ENCODE measurements at places on chromosomes 1 and 21.

GRCh38 chr1:74463333-74463988 is 49.0 kb downstream of the LRRC53 start:
- no peak for DNase-seq

GRCh38 chr1:119903443-119903835 is 7.1 kb upstream of the ADAM30 start:
- no peak for DNase-seq

- no peak for DNase-seq
Observed at GRCh38 chr1:229208481-229208880, 62.4 kb upstream of the RAB4A start.

DNA sequence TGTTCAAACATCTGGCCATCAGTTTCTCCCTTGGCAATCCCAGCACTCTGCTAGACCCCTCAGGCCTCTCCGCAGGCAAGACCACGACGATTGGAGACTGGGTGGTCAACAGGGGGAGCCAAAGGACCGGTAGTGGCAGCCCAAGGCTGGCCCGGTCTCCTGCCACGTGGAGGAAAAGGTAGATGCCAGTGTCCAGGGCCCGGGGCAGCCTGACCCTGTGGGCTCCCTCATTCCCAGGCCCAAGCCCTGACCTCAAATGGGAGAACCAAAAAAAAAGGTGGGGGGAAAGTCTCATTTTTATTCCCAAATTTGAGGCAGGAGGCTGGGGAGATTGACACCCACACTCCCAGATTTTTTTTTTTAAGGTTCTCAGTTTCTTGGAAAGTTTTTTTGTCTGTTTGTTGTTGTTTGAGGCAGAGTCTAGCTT is 24.8 kb downstream of the S100A6 start:
- DNase-seq: peak; percentile 91

DNA sequence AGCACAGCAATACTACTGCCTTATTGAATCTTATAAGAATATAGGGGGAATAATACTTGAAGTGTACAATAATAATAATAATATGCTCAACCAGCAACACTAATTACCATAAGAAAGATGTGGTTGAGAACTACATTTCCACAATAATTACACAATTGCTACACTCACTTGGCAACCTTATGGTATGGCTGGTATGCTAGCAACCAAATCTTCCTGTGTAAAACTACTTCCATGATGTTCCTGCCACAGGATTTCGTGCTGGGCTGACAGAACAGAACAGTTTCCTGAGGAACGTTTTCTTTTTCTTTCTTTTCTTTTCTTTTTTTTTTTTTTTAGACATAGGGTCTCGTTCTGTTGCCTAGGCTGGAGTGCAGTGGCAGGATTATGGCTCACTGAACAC is 50.6 kb downstream of the KIF26B start:
- DNase-seq: no peak

- no peak for DNase-seq
Observed at GRCh38 chr1:58932859-58933598, 149.2 kb upstream of the JUN start.

- no peak for DNase-seq
Observed at GRCh38 chr1:2085080-2085479, 34.9 kb downstream of the PRKCZ start.

- DNase-seq: no peak
Observed at GRCh38 chr1:106223213-106223612, 833.3 kb upstream of the PRMT6 start.

DNA sequence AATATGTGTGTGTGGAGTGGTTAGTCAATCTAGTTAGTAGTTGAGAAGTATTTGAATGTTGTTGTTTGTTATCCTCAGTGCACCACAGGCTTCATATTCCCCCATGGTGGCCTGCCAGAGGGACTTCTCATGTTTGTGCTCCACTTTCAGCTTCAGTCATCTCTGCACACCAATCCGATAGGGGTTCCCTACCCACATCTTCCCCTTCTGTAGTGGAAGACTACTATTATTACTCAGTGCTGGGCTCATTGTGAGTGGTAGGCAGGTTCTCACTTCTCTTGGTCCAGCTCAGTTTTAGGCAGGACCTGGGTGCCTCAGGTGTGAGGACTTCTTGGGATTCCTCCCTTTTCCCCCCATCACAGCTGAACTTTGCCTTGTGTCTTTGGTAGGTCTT is 14.2 kb downstream of the MT1HL1 start:
- no peak for DNase-seq

GRCh38 chr1:25431955-25432719 is 1.4 kb downstream of the MACO1 start:
- DNase-seq: no peak

DNA sequence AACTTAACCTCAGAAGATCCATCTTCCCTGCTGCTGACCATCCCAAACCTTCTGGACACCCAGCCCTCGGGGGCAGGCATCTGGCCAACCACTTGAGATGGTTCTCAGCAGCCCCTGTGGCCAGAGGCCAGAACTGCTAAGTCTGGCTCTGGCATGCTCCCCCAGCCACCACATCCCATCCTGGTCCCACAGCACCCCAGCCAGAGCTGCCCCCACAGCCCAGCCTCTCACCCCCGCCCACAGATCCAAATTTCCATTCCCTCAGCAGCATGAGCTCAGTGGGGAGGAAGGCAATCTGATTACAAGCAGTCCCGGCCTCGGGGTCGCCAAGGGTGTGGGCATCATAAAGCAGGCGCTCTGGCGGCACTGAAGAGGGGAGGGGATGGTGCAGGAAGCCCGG is 45.6 kb downstream of the GLIS1 start:
- no peak for DNase-seq

- DNase-seq: no peak
Observed at GRCh38 chr1:89069951-89070350, 4.9 kb upstream of the GBP1 start.

- DNase-seq: no peak
Observed at GRCh38 chr21:36079010-36079649, 9.3 kb downstream of the CBR1 start.

- DNase-seq: peak; percentile 53
Observed at GRCh38 chr1:166165661-166166328, 1.0 kb downstream of the FAM78B start.

DNA sequence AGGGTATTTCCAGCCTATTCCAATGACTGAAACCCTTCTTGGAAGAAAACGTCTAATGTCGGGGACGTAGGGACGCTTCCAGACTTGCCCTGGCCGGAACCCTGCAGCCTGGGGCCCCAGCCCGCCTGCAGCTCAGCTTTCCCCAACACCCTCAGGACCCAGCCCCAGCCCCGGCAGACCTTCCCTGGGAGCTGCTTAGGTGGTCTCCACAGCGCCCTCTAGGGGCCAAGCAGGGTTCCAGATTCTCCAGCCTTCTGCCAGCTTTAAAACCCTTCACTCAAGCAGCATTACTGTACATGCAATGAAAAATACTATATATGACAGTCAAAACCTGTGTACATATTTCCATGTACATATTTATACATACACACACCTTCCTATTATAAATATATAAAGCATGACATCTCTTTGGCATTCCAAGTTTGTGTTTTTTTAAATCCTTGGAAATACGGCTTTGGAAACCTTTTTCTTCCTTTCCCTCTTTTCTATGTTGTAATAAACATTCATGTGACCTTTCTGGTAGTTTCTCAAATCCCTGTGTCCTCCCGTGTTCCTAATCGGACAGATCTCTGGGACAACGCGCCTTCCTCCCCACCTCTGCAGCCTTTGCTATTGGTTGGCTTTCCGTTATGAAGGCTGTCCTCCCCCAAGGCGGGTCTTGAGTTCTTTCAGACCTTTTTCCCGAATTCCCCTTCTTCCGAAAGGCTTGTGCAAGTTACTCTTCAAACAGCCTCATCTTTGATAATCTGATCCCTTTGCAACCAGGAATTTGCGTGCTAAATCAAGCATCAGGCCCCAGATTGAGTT is 60.3 kb downstream of the STUM start:
- DNase-seq: peak; percentile 88

GRCh38 chr21:36747815-36748383 is 49.0 kb downstream of the SIM2 start:
- DNase-seq: peak; percentile 89

DNA sequence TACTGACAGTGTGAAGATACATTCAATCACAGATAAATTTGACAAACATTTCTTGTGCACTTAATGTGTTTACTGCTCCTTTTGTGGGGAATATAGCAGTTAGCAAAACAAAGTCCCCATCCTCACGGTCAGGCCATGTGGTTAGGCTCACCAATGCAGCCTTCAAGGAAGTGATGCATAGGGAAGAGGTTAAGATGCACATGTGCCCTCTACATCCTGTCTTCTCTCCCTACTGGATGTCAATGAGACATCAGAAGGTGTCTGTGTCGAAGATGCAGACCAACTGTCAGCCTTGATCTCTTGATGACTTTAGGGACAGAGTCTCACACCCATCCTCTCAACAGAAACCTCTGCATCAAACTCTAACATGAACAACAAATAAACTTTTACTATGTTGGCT is 78.7 kb downstream of the FH start:
- no peak for DNase-seq

GRCh38 chr1:90715309-90715708 is 1.8 kb downstream of the BARHL2 start:
- no peak for DNase-seq

GRCh38 chr1:43270421-43271095 is 775 bp downstream of the TMEM125 start:
- peak; percentile 67 for DNase-seq

DNA sequence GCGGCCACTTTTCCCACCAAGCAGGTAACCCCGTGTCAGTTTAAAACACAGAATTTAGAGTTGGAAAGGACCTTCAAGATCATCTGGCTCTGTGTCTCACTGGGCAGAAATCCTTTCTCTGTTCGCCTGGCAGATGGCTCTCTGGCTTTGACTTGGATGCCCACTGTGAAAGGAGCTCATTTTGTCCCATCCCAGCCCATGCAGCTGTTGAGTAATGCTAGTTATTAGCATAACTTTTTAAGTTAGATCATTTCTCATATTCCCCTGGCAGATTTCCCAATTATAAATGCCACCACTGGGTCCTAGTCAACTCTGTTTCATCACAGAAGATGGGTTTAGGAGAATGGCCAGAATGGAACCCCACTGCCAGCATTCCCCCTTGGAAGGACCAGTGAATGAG is 55.9 kb downstream of the SLC35F3 start:
- DNase-seq: no peak

DNA sequence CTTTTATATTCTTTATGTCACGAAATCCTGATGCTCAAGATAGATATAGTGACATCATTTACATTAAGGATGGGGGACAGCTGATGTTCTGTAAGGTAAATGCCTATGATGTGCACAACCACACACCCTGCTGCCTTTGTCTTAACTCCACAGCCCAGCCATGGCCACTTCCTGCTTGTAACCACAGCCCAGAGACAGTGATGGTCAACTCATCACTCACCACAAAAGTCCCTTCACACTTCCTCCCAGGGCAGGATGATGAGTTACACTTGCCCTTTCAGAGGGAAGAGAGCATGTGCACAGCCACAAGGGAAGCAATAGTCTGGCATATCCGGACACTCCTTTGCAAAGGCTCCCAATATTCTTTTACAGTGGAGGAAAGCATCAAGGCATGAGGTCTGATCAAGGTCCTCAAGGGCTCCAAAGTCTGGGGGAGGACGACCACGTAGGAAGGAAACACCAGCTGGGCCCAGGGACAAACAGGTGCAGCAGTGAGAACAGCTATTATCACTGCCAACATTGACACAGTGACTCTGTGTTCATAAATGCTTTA is 53.8 kb downstream of the PLPP3 start:
- DNase-seq: no peak

GRCh38 chr1:85550784-85551516 is 29.6 kb upstream of the CCN1 start:
- no peak for DNase-seq

GRCh38 chr1:8189931-8190483 is 127.9 kb upstream of the SLC45A1 start:
- DNase-seq: no peak

- DNase-seq: peak; percentile 78
Observed at GRCh38 chr1:241972703-241973369, 15.3 kb downstream of the BECN2 start.

DNA sequence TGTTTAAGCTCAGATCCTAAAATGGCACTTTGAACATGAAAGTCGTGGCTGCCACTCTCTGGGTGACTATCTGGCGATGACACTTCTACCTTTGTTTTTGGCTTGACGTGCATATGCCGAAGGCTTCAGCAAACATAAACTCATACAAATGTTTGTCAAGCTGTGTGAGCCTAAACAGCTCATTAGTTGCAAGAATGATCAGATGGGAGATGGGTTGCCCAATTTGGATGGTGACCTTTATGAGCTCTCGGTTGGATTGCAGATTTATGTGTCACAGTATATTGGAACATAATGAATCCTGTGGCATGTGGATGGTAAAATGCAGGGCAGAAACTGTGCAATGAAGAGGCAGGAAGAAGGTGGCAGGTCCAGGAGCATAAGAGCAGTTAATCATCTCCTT is 229.3 kb downstream of the DISC1 start:
- no peak for DNase-seq

DNA sequence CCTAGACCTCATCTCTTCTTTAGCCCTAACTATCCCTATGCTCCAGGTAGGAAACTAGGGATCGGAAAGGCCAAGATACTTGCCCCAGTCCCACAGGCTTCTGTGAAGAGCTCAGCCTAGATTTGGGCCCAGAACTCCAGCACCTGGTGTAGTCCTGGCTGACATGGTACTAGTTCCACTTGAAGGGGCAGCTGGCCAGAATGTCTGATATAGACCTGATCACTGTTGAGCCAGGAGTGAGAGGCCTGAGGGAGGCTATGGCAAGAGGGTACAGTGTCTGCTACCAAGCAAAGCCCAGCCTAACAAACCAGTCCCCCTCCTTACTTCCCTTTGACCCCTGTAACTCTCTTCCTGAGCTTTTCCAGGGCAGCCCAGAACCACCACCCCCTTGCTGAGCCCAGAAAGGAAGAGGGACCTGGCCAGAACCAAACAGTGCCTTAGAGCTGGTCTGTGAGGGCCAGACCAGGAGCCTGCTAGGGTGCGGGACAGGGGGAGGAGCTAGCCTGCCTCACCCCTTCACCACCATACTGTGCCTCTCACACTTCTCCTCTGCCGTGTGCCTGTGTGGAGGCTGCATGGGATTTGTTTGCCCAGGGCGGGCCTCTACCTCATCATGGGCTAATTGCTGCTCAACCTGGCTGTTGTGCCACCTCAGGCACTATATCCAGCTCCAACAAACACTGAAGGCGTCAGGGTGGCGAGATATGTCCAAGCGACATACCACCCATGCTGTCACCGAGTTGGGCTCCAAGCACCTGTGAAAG is 10.9 kb downstream of the POMGNT1 start:
- DNase-seq: no peak

DNA sequence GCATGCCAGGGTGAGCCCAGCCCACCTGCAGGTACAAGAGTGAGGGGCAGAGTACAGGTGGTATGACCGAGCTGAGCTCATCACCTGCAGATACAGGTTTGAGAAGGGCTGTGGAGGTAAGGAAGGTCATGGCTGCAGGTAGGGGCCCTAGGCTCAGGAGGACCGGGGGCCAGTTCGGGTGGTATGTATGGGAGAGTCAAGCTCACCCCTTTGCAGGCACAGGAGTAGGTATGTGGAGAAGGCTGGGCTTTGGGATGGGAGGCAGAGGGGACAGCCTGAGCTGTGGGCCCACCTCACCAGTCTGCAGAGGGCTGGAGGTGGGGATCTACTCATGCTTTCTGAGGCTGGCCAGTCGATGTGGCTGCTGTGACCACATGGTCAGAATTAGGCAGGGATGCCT is 17.2 kb downstream of the PODN start:
- no peak for DNase-seq

GRCh38 chr1:225651872-225652728 is 823 bp downstream of the ENAH start:
- DNase-seq: no peak

All from ecto neural progenitor cell (in vitro differentiated cells).